ENCODE measurements at places on chromosomes 2 and 18. TPM values are rescaled to one million over a fixed set of nuclear protein-coding genes. Genes with fewer than 3 reads are reported as not detected.

DNA sequence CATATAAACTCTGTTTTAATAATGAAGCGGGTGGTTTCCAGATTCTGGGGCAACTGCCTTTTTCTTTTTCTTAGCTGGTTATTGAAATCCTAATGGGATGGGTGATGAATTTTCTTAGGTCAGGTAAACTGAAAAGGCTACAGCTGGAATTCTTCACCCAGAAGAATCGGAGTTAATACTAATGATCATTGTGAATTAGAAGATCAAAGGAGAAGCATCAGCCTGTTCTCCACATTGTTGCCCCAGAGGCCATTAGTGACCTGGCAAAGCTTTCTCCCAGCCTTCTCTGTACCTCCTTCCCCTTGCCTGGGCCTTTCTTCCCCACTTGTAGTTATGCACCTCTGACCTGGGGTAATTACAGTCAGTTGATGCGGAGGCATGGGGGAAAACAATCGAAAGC is 82.8 kb downstream of the MEIS1 start:
- no peak for DNase-seq

GRCh38 chr2:239033801-239034560 is 186.1 kb downstream of the TWIST2 start:
- DNase-seq: no peak

DNA sequence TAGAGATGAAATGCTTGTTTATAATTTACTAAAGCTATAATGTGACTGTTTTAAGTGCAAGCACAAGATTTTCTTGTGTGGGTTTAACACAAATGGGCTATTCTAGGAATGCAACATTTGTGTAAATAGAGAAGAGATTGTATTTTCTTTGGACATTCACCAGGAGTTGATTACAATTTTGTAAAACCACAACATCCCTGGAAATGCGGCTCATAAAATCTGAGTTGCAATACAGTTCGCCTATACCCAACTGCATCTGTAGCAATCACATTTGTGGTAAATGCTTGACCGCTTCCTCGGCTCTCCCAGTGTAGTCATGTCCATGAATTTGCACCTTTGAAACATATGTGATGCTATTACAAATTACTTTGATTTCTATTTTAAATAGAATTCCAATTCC is 348.7 kb upstream of the CDH20 start:
- no peak for DNase-seq

- DNase-seq: no peak
These were observed 14.4 kb upstream of the MYO3B start for GRCh38 chr2:170163411-170164065.

Gene ZNF521
- total RNA-seq: not detected

Gene NIF3L1
- total RNA-seq: 24.2 TPM

DNA sequence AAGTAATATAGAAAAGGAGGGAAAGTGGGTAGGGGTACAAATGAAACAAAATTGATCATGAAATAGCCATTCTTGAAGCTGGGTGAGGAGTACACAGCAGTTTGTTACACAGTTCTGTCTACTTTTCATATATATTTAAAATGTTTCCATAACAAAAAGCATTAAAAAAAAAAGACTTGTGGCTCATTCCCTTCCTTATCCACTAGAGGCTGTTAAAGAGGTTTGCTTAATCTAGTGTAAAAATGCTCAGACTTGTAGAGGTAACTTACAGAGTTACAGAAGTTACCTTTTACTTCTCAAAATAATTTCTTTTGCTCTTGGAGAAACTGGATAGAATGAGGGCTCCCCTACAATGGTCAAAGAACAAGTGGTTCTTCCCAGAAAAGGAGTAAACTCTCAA is 8.1 kb upstream of the WIPF1 start:
- peak; percentile 46 for DNase-seq

DNA sequence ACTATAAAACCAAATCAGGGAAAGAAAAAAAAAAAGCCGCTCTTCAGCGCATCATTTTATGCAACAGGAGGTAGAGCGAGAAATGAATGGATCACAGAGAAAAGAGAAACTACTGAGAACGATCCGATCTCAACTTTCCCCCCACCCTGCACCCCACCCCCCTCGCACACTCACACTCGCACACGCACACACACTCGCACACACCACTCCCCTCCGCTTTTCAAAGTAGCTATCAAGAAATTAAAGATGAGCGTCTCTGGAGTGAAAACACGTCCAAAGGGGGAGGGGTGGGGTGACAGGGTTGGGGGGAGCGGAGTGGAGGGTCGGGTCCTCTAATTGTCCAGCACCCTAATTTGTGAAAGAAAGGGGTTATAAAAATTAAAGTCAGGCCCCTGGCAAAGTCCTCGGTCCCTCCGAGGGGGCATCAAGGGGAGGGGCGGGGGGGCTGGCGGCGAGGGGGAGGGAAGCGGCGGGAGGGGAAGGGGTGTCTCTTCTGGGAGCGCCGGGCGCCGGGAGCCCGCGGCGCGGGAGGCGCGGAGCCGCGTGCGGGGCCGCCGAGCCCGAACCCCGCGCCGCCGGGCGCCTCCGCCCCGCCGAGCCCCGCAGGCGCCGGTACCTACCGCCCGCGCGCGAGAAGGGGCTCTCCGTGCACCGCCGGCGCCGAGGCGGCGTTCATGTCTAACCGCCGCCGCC is 428 bp downstream of the TCF4 start:
- DNase-seq: no peak

DNA sequence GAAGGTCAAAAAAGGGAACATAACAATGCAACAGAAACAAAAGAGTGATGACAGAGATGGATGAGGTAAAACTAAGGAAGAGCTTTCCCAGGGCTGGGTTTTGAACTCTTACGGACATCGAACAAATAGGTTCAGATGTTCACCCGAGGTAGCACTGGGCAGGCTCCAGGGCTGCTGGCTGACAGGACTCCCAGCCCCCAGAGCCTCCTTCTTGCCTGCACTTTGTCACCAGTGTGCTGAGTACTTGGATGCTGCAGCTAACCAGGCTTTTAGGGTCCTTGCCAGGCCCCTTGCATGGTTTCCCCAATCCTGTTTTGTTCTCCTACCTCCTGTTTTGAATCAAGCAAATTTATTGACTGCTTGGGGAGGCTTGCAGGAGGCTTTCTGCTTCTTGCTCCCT is 322.9 kb downstream of the DYSF start:
- no peak for DNase-seq

Gene PHOSPHO2
- 4.0 TPM for total RNA-seq

- no peak for DNase-seq
These were observed 85.0 kb downstream of the INHBB start for GRCh38 chr2:120430957-120431356.

DNA sequence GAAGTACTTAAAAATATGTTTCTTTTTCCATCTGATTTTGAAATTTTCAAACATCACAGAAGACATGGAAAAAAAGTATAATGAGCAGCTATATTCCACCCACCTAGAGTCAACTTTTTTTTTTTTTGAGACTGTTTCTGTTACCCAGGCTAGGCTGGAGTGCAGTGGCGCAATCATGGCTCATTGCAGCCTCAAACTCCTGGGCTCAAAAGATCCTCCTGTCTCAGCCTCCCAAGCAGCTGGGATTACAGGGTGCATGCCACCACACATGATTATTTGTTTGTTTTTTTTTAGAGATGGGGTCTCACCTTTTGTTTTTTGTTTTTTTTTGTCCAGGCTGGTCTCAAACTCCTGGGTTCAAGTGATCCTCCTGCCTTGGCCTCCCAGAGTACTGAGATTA is 26.6 kb upstream of the UGGT1 start:
- no peak for DNase-seq

DNA sequence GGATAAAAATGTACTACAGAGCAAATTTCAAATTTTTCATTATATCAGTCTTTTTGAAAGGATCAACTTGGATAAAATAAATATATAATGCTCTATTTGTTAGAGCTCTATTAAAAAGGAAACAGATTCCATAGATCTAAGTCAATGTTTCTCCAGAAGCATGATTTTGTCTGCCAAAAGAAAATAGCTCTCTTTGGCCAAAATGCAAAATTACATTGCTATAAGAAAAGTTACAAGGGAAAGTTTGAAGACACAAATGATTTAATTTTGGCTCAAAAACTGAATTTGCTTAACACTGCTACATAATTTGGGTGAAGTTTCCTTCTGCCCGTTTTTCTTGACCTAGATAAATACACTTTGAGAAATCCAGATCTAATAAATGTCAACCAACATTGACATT is 15.7 kb downstream of the C2orf69 start:
- no peak for DNase-seq

- no peak for DNase-seq
These were observed 748 bp downstream of the FMNL2 start for GRCh38 chr2:152335726-152336118.

DNA sequence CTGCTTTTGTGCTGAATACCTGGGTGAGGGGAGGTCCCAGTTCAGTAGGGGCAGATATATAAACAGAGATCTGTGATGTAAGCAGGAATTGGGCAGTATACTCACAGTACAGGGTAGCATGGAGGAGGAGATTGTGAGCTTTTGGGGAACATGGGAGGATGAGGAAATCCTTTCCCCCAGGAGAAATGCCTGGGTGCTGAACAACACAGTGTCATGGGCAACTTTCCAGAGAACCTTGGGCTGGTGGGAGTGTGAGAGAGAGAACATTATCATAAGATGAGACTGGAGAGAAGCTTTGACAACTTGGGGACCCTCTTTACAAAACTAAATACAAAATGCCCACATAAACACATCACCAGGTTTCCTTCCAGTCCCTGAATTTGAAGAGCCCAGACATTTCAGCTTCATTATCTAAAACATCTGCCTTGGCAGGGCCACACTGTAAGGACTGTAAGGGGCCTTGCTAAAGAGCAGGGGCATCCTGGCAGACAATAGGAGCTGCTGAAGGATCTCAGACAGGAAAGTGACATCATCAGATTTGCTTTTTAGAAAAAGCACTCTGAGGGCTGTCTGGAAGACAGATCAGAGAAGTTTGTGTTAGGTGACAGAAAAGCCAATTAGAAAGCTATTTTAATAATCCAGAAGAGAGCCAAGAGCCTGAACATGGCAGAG is 303.1 kb upstream of the FBXO11 start:
- peak; percentile 30 for DNase-seq

Gene SIX3
- total RNA-seq: not detected

DNA sequence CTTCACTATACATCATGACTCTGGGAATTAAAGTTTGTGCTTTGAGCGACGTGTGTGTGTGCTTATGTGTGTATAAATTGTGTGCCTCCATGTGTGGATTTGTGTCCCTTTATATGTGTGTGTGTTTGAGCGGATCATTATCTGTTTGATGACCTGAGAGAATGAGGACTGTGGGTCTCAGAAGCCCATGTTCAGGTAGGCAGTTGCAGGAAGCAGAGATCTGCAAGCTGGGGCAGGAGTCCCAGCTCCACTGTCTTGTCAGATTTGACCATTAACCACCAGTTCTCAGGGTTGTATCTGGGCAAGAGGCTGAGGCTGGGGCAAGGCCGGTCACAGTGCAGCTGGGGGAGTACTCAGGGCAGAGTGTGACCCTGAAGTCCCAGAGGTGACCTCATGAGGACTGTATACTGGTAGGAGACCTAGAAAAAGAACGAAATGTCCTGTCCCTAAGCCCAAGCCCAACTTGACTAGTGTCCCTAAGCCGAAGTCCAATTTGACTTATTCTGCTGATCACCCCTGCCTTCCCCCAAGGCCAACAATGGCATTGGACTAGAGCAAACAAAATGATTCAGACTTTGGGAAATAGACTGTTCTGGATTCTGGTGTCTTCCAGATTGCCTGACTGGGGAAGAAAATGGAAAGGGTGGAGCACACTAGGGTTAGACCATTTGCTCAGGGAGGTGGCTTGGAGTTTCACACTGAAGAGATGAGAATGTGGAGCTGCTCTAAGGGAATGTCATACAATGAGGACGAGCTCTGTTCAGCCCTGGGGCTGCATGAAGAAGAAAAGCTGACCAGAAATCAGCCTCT is 28.1 kb downstream of the RHOB start:
- DNase-seq: no peak

GRCh38 chr18:56258178-56258577 is 380.2 kb downstream of the TXNL1 start:
- no peak for DNase-seq

DNA sequence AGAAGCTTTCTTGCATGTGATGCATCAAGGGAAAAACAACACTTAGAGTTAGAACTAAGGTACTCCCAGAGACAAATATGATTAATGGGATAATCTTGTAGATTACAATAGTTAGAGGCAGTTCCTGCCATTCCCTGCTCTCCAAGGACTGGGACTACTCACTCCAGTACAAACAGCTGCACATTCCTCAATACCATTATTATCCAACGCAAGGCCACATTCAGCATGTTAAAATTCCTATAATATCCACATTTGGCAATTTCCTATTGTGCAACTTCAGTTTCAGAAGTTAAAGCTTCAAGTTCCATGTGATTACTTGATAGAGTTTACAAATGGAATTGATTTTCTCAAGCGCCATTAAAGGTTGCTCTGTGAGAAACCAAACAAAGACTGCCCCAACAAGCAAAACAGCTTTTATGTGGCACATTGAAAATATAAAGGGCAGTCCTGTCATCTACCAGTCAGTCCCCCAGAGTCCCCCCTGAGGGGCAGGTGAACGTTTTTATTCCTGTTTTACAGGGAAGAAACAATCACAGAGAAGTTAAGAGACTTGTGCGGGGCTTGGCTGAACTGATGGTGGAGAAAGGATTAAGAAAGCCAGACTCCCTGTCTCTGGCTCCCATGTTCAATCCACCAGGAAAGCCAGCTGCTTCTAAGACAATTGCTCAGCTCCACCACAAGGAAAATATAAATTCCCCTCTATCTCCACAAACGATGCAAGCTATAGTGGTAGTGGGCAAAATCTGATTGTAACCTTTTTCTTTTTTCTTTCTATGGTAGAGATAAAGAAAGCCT is 72.6 kb downstream of the TXNL1 start:
- DNase-seq: peak; percentile 56

DNA sequence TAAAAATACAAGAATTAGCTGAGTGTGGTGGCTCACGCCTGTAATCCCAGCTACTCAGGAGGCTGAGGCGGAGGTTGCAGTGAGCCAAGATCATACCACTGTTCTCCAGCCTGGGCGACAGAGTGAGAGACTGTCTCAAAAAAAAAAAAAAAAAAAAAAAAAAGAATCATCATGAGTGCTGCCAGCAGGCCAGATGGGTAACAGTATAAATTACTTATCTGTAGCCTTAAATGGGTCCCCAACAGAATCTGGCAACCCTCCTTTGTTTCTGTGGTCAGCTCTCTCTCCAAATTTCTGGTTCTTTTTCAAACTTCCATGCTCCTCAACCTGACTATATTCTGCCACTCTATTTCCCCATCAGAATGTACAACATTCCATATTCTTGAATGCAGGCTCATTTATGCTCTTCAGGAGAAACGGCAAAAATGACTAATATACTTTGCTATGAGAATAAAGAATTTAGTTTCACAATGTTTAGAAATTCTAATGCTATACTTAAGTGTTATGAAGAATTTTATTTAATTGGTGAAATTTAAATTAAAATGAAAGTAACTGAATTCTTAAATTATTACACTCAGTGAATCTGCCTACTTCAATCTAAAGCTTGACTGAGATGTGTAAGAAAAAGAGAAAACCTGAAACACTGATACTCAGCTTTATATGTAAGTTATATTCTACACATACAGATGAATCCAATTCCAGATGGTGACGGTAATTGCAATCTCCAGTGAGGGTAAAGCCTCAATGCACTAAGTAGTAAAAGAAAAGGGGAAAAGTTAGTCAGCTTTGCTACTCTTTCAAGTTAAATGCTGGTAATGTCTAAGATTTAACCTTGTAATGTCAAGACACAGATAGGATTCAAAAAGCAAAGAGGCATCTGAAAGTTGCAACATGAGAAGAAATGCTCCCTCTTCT is 24.8 kb downstream of the LPIN2 start:
- peak; percentile 56 for DNase-seq

GRCh38 chr2:230927711-230928341 is 2.8 kb upstream of the GPR55 start:
- DNase-seq: no peak
